ENCODE measurements at places on chromosomes 16 and 17.
A peak's percentile ranks its signal among the peaks of the same experiment; 100 is the strongest.

GRCh38 chr16:87305505-87306391, 11.4 kb downstream of the C16orf95 start:
- DNase-seq: no peak

- DNase-seq: no peak
These were observed 391.1 kb downstream of the CNTNAP4 start for GRCh38 chr16:76668207-76668725.

DNA sequence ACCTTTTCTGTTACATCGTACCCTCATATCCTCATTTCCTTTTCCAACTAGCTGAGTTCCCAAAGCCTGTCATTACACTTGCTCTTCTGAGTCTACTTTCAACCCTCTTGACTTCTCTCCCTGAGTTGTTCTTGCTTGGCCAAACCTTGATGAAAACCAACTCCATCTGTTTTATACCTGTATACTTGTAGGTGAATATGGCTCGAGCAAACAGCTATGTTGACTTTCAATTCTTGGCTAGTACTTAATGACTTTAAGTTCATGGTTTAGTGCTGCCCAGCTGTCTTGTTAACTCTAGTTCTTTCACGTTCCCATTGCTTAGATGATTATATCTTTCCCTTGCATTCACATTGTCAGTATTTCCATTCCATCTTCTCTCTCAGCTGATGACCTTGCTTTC, 14.8 kb downstream of the TANC2 start:
- no peak for DNase-seq

DNA sequence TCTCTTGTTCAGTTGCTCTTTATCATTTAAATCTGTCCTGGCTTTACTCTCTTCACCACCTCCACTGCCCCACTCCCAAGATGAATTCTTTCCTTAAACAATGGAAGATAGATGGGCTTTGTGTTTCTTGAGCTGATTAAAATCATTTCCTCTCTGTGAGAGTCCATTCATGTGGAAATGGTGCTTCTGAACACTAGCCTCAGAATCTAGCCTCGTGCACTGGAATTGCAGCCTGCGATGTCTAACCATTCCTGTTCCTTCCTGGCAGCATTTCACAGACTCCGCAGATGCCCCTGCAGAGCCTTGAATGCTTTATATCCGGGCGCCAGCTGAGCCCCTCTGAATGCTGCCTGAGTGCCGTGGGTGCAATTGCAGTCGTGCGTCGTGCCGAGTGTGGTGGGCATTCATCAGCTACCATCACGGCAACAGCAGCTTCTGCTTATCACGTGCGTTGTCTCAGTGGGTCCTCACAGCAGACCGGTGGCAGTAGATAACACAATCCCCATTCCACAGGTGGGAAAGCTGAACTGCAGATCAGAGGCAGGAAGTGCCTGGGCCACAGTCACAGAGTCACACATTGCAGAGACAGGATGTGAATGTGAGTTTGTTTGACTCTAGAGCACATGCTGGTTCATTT, 172.8 kb upstream of the WSCD1 start:
- no peak for DNase-seq

GRCh38 chr17:66724581-66725341, 110.2 kb upstream of the CACNG5 start:
- DNase-seq: no peak

DNA sequence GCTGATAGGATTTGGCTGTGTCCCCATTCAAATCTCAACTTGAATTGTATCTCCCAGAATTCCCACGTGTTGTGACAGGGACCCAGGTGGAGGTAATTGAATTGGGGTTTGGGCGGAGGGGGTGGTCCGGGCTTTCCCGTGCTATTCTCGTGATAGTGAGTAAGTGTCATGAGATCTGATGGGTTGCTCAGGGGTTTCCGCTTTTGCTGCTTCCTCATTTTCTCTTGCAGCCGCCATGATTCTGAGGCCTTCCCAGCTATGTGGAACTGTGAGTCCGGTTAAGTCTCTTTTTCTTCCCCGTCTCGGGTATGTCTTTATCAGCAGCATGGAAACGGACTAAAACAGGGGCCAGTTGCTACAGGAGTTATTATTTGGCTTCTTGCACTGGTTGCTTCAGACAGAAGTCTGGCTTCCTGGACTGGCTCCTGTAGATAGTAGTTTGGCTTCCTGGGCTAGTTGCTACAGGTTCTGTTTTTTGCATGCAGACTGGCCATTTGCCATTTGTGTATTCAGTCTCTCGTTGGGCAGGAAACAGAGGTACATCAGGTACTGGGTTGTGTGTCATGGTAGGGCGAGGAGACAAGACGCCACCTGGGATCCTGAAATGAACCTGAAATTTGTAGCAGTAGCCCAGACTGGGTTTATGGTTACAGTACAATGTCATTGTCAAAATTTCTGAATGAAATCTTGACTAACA, 32.6 kb downstream of the CNTNAP4 start:
- no peak for DNase-seq

GRCh38 chr16:22370038-22370820, 4.2 kb downstream of the CDR2 start:
- no peak for DNase-seq

GRCh38 chr16:57600048-57600835, 28.2 kb upstream of the ADGRG1 start:
- peak; percentile 65 for DNase-seq

DNA sequence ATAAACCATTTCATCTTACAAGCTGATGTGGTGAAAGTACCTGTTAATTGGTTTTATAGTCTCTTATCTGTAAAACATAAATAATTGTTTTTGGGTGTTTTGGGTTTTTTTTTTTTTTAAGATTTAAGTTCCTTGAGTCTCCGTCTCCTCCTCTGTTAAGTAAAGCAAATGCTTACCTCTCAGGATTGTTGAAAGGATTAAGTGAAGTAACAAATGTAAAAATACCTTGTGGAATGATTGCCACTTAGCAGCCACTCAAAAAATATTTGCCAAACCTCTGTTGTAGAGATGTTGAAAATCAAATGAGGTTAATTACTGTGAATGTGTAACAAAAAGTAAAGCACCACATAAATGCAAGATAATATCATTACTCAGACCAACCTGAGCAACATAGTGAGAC, 19.2 kb downstream of the LIMD2 start:
- DNase-seq: no peak

DNA sequence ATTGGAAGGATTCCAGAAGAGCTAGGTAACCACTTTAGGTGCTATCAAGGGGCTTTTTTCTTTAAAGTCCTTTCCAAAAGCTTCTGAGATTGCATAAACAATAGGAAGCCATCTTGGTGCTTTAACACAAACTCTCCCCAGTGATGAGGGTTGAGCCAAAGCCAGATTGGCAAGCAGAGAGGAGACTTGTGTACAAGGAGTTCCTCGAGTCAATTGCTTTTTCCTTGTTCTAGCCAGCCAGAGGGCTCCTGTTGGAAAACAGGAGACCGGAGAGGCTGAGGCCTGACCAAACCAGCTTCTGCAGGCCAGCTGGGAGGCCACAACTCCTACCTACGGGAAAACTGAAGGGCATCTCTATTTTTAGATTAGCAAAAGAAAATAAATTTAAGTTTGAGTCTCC, 46.5 kb downstream of the MAPT start:
- DNase-seq: no peak

DNA sequence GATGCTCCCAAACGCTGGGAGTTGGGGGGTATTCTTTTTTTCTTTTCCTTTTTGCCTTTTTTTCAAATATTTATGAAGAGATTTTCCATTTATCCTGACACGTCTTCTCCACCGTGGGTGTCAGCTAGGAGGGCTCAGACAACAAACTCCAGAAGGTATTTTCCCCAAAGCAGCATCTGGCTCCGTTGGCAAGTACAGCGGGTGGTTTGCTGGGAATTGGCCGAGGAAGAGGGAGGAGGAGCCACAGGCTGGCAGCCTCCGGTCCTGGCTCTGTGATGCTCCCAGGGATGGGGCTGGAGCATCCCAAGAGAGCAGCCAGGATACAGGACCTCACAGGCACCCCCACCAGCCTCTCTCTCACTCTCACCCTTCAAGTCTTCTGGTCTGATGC, 10.9 kb upstream of the CACNG4 start:
- DNase-seq: no peak

GRCh38 chr17:80997424-80998117, 5.9 kb downstream of the CHMP6 start:
- DNase-seq: no peak

DNA sequence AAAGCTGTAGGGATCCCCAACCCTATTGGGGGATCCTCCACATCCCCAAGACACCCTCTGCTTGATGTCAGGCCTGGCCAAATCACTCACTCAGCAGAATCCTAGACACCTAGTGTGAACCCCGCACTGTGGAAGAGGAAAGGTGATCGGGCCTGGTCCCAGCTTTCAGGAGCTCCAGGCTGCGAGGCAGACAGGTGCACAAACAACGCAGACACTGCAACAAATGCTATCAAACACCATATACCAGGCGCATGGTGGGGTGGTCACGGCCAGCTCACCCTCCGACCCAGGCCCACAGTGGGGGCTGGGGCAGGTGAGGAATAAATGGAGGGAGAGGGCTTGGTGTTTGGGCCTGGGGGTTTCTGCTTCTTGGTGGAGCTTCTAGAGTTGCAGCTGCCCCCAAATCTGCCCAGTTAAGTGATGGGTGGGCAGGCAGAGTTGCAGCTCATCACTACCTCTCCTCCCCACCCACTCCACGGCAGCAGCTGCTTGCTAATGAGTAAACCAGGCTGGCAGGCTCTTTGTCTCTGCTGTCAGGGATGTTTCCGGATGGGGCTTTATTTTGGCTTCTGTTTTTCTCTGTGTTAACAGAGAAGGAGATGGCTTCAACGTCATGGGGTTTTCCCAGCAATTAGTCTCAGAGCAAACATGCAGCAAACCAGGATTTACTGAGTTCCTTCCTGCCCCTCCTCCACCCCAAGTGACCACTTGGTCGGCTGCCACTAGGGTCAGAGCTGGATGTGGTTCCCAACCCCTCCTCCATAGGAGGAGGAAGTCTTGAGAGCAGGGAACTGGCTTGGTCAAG, 46.6 kb downstream of the PECAM1 start:
- peak; percentile 34 for DNase-seq

DNA sequence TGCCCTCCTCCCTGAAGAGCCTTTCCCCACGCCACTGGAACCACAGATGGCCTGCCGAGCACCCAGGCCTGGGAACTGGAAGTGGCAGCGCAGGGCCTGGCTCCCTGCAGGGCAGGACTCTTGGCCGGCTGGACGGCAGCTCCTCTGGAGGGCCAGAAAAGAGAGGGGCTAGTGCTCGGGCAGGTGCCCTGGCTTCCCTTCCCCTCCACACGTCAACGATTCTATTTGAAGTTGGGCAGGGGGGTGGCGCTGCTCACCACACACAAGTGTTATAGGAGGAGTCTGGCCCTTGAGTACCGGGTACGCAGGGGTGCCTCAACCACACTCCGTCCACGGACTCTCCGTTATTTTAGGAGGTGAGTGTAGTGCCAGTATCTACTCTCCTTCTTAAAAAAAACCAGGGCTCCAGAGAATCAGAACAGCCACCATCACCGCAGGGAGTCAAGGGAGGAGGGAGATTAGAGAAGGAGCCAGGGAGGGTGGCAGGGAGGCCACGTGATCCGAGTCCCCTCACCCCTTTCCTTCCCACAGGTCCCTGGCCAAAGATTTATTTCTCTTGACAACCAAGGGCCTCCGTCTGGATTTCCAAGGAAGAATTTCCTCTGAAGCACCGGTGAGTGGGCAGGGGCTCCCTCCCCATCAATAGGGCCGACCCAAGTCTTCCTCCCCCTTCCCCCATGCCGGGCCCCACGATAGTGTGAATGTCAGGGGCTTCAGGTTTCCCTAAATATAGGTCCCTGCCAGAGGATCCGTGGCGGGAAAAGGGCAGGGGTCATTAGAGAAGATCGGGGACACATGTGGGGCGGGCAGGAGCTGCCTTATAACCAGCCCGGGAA, 1.4 kb upstream of the ALDOA start:
- DNase-seq: no peak

DNA sequence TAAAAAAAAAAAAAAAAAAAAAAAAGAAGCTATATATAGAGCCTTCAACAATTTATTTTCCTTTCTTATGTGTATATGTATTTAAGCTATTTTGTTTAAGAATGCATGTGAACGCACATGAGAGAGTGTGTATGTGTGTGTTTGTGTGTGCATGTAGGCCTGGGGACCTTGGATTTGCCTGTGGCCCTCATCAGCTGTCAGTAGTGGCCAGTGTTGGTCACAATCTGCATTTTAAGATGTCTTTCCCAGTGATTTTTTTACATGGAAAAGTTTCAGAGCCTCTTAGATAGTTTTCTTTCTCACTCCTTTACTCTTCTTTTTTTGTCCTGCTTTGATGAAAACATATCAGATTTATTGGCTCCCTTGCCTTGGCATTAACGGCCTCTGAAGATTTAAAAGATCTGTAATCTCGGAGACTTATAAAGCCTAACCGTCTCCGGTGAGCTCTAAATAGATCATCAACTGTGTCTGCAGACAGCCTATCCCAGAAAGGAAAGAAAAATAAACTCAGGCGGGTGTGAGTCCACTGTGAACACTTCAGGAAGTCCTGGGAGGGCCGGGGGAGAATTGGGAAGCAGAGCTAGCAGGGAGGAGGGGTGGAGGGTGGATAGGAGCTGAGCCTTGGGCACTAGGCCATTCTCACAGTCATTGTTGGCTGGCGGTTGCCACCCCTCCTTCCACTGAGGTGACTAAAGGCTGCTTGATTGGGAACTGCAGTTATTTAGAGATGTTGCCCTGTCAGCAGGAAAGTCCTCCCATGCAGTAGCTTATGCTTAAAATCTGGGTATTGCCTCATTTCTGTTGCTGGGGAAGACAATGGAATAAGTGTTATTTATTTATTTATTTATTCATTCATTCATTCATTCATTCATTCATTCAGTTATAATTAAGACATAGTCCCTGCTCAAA, 86.8 kb downstream of the WWP2 start:
- peak; percentile 23 for DNase-seq

DNA sequence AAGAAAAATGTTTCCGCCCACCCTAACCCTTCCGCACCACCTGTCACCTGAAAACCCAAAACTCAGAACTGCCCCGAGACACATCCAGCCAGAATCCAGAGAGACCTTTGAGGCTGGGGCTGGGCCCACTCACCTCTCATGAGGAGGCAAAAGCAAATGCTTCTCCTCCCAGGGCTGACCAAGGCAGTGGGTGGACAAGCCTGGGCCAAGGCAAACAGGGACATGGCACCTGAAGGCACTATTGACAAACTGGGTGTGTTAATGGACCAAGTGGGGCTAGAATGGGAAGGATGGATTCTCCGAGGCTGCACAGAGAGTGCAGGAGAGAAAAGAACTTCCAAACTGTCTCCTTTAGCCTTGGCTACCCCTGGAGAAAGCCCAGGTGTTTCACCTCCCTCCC, 54.4 kb downstream of the SOX9 start:
- no peak for DNase-seq

DNA sequence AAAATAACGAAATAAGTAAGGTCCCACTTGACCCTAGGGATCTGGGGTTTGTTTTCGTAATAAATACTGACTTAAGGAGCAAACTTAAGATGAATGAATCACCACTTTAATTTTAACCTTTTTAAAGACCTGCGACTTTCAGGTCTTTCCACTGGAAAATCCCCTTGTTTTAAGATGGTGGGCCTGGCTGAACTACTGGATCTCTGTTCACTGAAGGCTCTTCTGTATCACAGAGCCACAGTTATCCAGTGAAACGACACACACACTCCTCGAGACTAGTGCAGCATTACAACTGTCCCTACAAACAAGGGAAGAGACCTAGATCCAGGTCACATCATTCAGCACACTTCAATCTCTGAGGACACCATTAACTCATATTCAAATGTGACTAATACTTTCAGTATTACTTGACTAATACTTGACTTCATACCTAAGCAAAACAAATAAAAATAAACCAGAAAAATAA, 299.0 kb downstream of the CEP112 start:
- DNase-seq: no peak

GRCh38 chr16:4544473-4544872, 5.9 kb upstream of the CDIP1 start:
- no peak for DNase-seq
